ENCODE measurements at places on chromosomes 3 and 15.
A peak's percentile ranks its signal among the peaks of the same experiment; 100 is the strongest.

DNA sequence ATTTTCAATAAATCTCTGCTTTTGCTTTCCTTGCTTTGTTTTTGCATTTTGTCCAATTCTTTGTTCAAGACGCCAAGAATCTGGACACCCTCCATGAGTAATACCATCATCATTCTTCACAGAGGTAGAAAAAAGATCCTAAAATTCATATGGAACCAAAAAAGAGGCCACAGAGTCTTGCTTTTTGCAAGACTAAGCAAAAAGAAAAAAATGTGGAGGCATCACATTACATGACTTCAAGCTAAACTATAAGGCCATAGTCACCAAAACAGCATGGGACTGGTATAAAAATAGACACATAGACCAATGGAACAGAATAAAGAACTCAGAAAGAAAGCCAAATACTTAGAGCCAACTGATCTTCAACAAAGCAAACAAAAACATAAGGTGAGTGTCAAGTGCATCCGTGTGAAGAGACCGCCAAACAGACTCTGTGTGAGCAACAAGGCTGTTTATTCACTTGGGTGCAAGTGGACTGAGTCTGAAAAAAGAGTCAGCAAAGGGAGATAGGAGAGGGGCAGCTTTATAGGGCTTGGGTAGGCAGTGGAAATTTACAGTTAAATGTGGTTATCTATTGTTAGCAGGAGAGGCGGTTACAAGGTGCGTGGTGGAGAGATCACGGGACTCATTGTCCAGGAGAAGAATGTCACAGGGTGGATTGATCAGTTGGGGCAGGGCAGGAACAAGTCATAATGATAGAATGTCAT, 10.9 kb downstream of the STRIT1 start:
- DNase-seq: no peak

GRCh38 chr3:184360929-184361531, 375 bp downstream of the CLCN2 start:
- no peak for DNase-seq

- no peak for DNase-seq
These were observed 96.5 kb upstream of the UBE2E2 start for GRCh38 chr3:23106666-23107065.

- no peak for DNase-seq
These were observed 104.4 kb downstream of the DNAJB8 start for GRCh38 chr3:128362026-128362965.

GRCh38 chr3:71528816-71529215, 54.7 kb downstream of the FOXP1 start:
- DNase-seq: no peak

GRCh38 chr3:100019719-100020118, 94.6 kb downstream of the FILIP1L start:
- DNase-seq: no peak

DNA sequence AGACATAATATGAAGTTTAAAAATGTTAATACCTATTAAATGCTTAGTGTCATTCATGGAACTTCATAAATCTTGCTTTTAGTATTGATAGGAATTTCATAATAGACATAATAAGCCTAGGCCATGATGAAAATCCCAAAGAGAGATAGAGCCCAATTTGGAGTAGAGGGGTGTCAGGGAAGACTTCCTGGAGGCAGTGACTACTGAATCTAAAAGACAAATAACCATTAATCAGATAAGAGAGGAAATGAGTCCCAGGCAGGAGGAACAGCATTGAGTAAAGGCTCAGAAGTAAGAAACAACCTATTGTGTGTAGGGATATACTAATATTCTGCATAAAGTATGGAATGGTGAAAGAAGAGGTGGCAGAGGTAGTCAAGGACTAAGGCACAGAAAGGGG, 126.9 kb upstream of the MRPS22 start:
- no peak for DNase-seq

DNA sequence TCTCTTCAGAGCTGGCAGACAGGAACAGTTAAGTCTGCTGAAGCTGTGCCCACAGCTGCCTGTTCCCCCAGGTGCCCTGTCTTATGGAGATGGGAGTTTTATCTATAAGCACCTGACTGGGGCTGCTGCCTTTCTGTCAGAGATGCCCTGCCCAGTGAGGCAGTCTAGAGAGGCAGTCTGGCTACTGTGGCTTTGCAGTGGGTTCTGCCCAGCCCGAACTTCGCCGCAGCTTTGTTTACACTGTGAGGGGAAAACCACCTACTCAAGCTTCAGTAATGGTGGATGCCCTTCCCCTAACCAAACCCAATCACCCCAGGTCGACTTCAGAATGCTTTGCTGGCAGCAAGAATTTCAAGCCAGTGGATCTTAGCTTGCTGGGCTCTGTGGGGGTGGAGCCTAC, 91.2 kb downstream of the SLC25A26 start:
- DNase-seq: peak; percentile 32

DNA sequence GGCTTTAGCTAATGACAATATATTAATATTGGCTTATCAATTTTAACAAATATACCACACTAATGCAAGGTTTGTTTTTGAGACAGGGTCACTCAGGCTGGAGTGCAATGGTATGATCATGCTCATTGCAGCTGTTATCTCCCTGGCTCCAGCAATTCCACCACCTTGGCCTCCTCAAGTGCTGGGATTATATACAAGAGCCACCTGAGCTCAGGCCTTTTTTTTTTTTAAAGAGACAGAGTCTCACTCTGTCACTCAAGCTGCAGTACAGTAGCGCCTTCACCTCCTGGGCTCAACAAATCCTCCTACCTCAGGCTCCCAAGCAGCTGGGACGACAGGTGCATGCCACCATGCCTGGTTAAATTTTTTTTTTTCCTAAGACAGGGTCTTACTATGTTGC, 11.7 kb downstream of the DLG1 start:
- DNase-seq: no peak

GRCh38 chr3:107643038-107643883, 120.5 kb downstream of the BBX start:
- DNase-seq: no peak

- no peak for DNase-seq
These were observed 13.8 kb upstream of the KCNMB2 start for GRCh38 chr3:178522200-178523052.

DNA sequence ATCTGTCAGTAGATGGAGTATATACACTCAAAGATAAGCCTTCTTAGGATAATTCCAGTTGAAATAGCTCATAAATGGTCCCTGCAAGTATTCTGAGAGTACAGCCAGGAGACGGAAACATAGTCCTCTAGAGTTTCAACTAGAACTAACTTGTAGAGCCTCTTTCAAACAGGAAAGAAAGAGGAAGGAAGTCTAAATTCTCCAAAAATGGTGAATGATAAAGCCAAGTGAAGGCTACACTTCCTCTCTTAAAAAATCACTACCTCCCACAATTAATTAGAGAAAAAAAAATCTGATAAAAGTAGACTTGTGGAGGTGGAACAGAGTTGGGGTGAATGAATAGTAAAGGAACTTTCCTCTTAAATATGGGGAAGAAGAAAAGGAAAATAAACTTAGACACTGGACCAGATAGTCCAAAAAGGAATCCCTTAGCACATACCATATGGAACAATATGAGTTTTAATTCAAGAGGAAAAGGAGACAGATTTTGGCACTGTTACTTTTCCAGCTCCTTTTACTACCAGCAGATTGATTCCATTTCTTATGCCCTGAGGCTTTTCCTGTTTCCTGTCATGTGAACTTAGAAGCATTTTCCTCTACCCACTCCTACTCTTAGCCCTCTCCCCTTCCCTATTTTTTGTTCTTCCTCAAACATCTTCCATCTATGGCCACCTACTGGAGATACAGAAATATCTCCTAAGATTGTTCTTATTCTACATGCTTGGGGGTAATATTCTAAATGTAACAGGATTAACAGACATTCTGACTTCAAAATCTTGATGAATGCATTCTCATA, 207.6 kb downstream of the CHST2 start:
- no peak for DNase-seq

DNA sequence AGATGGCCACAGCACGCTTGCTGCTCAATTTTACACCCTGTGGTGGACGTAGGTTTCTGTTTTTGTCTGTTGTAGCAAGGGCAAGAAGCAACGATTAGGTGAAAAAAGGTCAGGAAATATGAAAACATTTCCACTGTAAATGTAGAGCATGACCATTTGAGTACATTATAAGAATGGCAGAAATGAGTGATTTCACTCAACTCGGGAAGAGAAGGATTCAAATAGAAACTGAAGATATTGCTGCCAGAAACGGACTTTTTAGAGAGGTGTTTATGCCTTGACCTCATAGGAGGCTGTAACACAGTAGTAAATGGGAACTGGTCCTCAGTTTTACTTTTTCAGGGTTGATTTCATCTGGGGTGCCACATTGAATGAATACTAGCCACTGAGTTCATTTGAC, 33.1 kb upstream of the GASK1A start:
- no peak for DNase-seq

Measured in stimulated activated CD8-positive, alpha-beta memory T cell treated with anti-CD3 and anti-CD28 coated beads, Interleukin-7, amount 100 ng/mL, for 1 hour (primary cell).